ENCODE measurements at places on chromosomes 7 and 10. TPM values are rescaled to one million over a fixed set of nuclear protein-coding genes. Genes with fewer than 3 reads are reported as not detected.

The STEAP2 gene
- not detected for total RNA-seq

The GATA3 gene
- total RNA-seq = 50.2 TPM

The HHEX gene
- 0.34 TPM for total RNA-seq

The UPK3BL2 gene
- total RNA-seq = 37.9 TPM

The LRRN3 gene
- 15.3 TPM for total RNA-seq

DNA sequence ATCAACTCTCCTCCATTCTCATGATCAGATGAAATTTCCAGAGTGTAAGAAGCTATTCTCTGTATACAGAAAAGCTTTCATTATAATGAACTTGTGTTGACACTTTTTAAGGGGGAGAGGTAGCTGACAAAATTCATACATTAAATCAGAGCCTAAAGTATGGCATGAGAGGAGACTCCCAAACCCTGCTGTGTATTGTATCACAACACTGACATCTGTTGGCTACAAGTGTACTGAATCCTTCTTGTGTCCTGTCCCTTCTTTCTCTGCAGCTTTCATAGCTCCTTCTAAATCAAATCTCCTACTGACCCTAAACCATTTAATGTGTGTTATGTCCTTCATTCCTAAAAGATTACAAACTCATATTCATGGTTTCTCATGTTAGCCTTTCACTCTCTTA is 70.9 kb downstream of the GCC1 start:
- no peak overlapping the region for H3K27ac ChIP-seq
- H3K36me3 ChIP-seq = no peaks in the 10 kb centered on the region
- no peaks in the 10 kb centered on the region for H3K4me1 ChIP-seq
- H3K27me3 ChIP-seq = peaks cover 14% of the 10 kb centered on the region
- no peak overlapping the region for H3K4me3 ChIP-seq

GRCh38 chr7:140416560-140416959 is 12.7 kb downstream of the RAB19 start:
- no peak overlapping the region for H3K4me3 ChIP-seq
- DNase-seq = no peak
- no peaks in the 10 kb centered on the region for H3K27me3 ChIP-seq
- H3K27ac ChIP-seq = no peak overlapping the region
- H3K4me1 ChIP-seq = peaks cover 14% of the 10 kb centered on the region

DNA sequence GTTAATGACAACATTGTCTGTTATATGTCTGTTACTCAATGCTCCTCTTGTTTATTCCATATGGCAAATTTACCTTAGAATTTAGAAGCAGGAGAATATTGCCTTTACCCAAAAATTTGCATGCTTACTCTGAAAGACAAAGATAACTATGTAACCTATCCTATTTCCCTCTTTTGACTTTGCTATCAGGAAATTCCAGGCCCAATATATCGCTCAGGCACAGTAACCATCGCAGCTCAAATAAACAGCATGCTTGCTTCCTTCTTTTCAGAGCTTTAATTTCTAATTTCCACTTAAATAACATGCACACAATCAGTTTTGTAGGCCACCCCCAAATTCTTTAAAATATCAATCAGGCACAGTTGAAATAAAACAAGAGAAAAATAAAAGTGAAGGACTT is 57.8 kb downstream of the EBLN1 start:
- DNase-seq = no peak
- peaks cover 9% of the 10 kb centered on the region for H3K4me1 ChIP-seq
- H3K36me3 ChIP-seq = no peaks in the 10 kb centered on the region
- no peaks in the 10 kb centered on the region for H3K27me3 ChIP-seq
- H3K4me3 ChIP-seq = no peak overlapping the region

GRCh38 chr7:93575555-93576399 is 1.3 kb upstream of the CALCR start:
- H3K27ac ChIP-seq = no peak overlapping the region
- H3K27me3 ChIP-seq = peaks cover 46% of the 10 kb centered on the region
- no peaks in the 10 kb centered on the region for H3K36me3 ChIP-seq
- no peaks in the 10 kb centered on the region for H3K4me1 ChIP-seq
- DNase-seq = no peak
- no peak overlapping the region for H3K4me3 ChIP-seq

GRCh38 chr7:43546231-43546630 is 36.7 kb upstream of the STK17A start:
- H3K36me3 ChIP-seq = no peaks in the 10 kb centered on the region
- no peak for DNase-seq
- no peak overlapping the region for H3K4me3 ChIP-seq
- H3K27me3 ChIP-seq = peaks cover 21% of the 10 kb centered on the region

DNA sequence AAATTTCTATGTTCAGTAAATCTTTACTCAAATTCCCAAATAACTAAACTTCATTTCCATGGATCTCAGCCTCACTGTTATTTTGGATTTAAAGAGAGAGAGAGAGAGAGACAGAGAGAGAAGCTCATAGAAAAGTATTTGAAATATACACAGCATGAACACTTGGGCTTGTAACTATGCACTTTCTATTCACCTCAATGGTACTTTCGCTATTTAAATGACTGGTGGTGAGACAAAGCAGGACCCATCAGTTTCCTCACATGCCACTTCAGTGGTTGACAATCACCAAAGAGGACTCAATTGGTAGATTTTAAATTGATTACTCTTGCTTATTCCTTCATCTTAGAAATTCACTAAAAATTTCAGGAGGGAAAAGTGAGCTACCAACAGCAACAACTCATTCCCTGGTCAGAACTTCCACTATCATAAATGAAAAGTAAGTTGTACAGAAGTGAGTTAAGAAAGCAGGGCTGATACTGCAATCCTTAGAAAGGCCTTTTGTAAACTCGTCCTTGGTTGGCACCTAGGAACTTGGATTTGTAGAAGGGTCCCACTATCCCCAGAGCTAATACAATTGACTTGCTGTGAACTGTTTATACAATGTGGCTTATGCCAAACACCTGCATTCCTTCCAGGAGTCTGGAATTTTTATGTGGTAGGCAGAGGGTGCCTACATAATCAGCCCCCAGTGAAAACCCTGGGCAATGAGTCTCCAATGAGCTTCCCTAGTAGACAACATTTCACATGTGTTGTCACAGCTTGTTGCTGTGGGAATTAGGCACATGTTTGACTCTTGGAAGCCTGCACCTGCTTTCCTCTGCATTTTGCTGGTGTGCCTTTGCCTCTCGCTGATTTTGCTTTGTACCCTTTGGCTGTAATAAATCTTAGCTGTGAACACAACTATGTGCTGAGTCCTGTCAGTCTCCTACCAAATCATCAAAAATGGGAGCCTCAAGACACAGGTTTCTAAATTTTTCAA is 10.8 kb downstream of the ERLIN1 start:
- H3K36me3 ChIP-seq = peaks cover 23% of the 10 kb centered on the region
- peak overlapping the region; percentile 77 for H3K27ac ChIP-seq
- H3K4me1 ChIP-seq = peaks cover 46% of the 10 kb centered on the region
- DNase-seq = peak; percentile 28
- no peaks in the 10 kb centered on the region for H3K27me3 ChIP-seq

DNA sequence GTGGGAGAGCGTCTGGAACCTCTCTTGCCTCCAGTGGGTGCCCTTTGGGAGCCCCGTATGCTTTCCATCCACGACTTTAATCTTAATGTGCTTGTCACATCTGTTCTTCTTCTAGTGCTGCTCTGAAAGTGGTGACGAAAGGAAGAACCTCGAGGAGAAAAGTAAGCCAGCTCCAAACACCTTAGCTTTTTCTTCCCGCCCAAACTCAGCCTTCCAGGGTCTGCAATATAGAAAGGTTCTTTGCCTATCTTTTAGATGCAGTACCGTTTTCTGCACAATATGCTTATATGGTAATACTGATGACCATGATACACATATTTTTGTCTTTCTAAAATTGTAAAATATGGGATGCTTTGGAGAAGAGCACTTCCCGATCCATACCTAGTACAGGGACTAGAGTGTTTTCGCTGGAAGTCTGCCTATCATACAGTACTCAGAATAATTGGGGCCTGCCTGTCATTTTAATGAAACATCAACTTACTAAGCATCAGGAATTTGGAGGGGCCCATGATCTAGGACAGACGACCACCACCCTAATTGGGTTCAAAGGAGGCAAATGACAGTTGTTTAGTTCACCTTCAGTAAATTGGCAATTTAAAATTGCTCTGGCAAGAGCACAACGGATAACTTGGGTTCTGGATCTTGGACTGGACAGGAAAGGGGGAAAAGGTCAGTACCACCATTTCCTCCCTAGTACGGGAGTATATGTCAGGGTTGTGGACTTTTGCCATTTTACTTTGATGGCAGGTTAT is 884 bp downstream of the RINT1 start:
- H3K27me3 ChIP-seq = no peaks in the 10 kb centered on the region
- H3K27ac ChIP-seq = peak overlapping the region; percentile 79
- no peak for DNase-seq

GRCh38 chr10:132309879-132310591 is 2.3 kb upstream of the STK32C start:
- peak overlapping the region; percentile 15 for H3K4me3 ChIP-seq
- H3K27ac ChIP-seq = no peak overlapping the region
- peaks cover 19% of the 10 kb centered on the region for H3K4me1 ChIP-seq
- peaks cover 4% of the 10 kb centered on the region for H3K27me3 ChIP-seq
- DNase-seq = no peak
- peaks cover 1% of the 10 kb centered on the region for H3K36me3 ChIP-seq

DNA sequence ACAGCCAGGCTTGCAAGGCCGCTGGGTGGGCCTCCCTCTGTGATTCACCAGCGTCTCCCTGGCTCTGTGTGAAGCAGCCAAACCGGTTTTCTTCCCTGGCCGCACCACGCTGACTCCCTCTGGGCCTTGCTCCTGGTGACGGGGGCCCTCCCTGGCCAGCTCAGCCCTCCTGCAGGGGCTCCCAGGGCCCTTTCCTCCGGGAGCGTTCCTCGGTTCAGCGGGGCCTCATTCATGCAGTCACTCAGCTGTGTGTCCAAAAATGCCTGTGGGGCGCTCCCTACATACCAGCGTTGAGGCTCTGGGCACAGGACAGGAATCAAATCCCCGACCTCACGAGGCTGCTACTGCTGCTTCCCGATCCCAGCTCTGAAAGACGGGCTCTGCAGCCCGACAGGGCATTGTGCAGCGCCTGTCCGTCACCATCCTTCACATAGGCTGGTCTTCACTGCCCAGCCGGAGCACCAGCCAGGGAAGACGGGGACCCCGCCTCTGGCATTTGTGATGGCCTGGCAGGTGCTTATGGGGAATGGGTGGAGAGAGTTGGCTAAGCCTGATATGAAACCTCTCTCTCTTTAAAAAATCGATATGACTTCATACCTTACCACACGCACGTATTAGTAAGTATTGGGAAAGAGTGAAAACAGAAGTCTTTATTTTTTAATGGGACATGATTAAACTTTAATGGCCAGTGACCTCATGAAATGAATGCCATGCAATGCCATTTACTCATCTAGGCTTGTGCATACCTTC is 110.0 kb upstream of the SHH start:
- no peak overlapping the region for H3K4me3 ChIP-seq
- no peak for DNase-seq
- H3K27ac ChIP-seq = no peak overlapping the region
- H3K27me3 ChIP-seq = no peaks in the 10 kb centered on the region
- no peaks in the 10 kb centered on the region for H3K36me3 ChIP-seq

DNA sequence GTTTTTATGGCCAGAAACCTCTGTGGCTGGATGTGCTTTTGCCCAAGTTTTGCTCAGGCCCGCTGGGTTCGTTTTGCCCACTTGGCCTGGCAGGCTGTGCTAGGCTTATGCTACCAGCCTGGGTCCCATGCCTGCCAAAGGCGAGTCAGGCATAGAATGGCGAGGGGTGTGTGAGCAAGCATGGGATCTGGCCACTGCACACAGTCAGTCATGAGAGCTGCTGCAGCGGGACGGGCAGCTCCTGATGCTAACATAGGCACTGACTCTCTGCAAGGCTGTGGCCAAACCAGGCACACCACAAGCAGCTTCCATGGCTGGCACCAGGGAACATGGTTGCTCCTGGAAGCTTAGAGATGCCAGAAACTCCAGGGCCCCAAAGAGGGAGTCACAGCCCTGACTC is 52.9 kb upstream of the PCDH15 start:
- no peaks in the 10 kb centered on the region for H3K27me3 ChIP-seq
- no peaks in the 10 kb centered on the region for H3K36me3 ChIP-seq
- no peak for DNase-seq
- H3K4me1 ChIP-seq = no peaks in the 10 kb centered on the region
- no peak overlapping the region for H3K27ac ChIP-seq

DNA sequence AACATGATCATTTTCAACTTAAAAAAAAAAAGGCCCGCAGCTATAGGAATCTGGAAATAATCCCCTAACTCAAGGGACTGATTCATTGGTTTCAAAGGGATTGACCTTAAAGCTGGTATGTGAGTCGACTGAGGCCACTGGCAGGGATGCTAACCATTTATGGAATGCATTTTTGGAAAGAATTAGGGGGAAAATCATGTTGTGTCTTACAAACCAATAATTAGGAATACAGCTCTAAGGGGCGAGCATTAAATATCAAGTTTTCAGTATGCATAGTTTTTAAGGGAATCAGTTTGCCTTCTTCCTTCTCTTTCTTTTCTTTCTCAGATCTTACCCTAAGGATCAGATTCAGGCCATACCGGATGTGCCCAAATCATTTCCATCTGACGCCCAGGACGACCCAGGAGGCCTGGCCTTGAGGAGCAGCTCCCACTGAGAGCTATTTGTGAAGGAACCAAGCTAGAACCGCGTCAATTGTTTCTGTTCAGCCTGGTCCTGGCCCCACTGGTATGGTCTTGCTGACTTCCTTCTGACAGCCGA is 48.7 kb downstream of the BPGM start:
- no peaks in the 10 kb centered on the region for H3K36me3 ChIP-seq
- no peak for DNase-seq
- no peaks in the 10 kb centered on the region for H3K27me3 ChIP-seq
- H3K27ac ChIP-seq = no peak overlapping the region

DNA sequence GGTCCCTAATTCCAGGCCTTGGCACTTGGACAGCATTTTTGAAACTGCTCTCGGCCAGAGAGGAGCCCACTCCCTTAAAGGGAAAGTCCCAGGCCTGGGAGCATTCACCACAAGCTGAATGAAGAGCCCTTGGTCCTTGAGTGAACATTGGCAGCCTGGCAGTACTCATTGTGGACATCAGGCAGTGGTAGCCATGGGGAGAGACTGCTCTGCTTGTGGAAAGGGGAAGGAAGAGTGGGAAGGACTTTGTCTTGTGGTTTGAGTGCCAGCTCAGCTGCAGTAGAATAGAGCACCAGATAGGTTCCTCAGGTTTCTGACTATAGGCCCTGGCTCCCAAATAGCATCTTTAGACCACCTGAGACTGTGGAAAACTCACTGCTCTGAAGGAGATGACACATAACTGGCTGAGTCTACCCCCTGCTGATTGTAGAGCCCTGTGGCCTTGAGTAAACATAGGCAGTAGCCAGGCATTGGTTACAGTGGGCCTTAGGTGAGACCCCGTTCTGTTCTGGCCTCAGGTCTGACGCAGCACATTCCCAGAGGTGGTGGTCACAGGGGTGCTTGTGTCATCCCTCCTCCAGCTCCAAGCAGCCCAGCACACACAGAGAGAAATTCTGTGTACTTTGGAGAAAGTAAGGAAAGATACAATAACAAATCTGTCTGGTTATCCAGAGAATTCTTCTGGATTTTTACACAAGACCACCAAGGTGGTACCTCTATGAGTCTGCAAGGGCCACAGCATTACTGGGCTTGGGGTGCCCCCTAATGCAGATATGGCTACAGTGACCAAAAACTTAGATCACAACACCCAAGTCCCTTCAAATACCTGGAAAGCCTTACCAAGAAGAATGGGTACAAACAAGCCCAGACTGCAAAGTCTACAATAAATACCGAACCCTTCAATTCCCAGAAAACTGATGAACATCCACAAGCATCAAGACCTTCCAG is 153.8 kb downstream of the GNAI1 start:
- no peak overlapping the region for H3K4me3 ChIP-seq
- H3K4me1 ChIP-seq = no peaks in the 10 kb centered on the region
- no peak for DNase-seq
- no peak overlapping the region for H3K27ac ChIP-seq
